Psoas muscle (tissue), 8 donors: ENCODE measurements at places on chromosomes 12 and 14. TPM values are rescaled to one million over a fixed set of nuclear protein-coding genes. Genes with fewer than 3 reads are reported as not detected.

The HOXC6 gene
- 2.2 TPM for polyA plus RNA-seq

The ENDOU gene
- polyA plus RNA-seq = 0.82 TPM

The RIMBP2 gene
- polyA plus RNA-seq = 0.05 TPM

GRCh38 chr12:96395236-96395635, 5.0 kb downstream of the CDK17 start:
- H3K4me3 ChIP-seq = no peak overlapping the region
- DNase-seq = no peak
- no peak overlapping the region for H3K27ac ChIP-seq
- H3K27me3 ChIP-seq = no peaks in the 10 kb centered on the region
- peaks cover 30% of the 10 kb centered on the region for H3K4me1 ChIP-seq
- H3K36me3 ChIP-seq = no peaks in the 10 kb centered on the region

DNA sequence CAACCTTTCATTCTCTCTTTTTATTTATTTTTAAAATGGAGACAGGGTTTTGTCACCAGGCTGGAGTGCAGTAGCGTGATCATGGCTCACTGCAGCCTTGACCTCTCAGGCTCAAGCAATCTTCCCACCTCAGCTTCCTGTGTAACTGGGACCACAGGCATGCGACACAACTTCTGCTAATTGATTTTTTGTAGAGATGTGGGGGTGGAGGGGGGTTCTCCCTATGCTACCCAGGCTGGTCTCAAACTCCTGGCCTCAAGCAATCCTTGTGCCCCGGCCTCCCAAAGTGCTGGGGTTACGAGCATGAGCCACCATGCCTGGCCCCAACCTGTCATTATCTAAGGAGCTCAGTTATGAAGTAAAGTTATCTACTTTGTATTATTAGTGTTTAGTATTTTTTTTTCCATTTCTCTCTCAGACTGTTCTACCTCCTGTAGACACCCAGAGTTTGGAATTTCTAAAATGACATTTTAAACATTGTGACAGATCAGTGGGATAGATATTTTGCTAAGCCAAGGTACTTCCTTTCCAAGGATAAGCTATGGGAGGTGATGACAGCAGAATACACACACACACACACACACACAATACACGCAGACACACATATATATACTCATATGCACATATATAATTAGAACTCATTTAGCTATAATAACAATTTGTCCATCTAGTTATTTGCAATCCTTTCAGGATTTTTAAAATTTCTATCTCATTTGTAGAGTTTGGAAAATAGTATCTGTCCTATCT, 2.1 kb upstream of the USP44 start:
- no peak overlapping the region for H3K27ac ChIP-seq
- DNase-seq = no peak
- no peak overlapping the region for H3K4me3 ChIP-seq
- H3K36me3 ChIP-seq = no peaks in the 10 kb centered on the region
- H3K27me3 ChIP-seq = peaks cover 8% of the 10 kb centered on the region
- no peaks in the 10 kb centered on the region for H3K4me1 ChIP-seq

DNA sequence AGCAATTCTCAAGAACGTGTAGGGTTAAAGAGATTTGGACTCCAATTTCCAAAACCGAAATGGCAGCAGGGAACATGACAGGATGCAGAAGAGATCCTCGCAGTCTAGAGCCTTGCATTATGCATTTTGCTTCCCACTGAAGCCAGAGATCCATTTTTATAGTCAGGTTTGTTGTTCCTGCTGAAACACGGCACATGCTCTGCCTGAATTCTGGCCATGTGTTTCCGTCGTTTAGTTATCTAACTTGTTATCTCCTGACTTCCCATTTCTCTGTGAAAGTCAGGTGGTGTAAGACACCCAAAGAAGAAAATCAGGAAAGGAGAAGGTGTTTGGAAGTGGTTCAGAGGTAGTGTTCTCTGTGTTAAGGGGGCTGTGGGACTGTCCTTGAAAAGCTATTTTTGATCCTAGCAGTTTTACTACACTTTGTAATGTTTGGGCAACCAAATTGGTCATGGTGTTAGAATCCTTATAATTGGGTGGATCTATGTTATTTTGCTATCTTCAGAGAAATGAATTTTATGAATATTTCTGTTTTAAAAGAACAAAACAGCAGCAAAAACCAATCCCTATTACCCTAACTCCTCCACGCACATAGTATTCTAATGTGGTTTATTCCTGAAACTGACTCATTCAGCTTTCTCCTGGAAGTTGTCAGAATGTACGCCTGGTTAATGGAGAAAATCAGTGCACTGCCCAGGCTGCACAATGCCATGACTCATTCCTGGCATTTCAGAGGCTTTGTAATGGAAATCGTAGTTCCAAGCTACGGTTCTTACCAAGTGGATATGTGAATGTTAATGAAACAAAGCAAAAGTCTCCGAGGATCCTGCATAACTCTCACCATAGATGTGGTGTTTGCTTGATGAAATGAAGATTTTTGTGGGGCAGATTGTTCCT, 110.1 kb downstream of the SAMD4A start:
- no peaks in the 10 kb centered on the region for H3K36me3 ChIP-seq
- H3K27me3 ChIP-seq = no peaks in the 10 kb centered on the region
- H3K4me3 ChIP-seq = peak overlapping the region; percentile 32

GRCh38 chr12:19490908-19491307, 51.6 kb downstream of the AEBP2 start:
- no peak overlapping the region for H3K27ac ChIP-seq
- DNase-seq = no peak
- H3K4me3 ChIP-seq = no peak overlapping the region

DNA sequence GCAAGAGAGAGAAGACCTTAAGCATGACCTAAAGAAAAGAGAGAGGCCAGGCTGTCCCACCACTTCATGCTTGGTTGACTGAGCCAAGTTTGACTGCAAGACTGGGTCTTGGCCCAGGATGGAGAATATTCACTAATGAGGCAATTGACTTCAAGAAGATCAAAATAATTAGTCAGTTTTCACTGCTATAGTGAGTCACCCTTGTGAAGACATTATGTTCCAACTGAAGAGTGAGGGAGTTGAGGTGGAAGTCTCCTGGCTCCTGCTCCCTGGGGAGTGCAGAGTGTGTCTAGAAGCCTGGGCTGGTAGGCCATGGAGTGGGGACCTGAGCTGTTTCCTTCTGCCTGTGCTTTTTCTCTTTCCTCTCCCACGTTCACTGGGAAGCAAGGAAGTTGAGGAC, 117.6 kb downstream of the CACNA1C start:
- peak; percentile 44 for DNase-seq
- H3K36me3 ChIP-seq = no peaks in the 10 kb centered on the region
- no peak overlapping the region for H3K27ac ChIP-seq
- H3K4me3 ChIP-seq = no peak overlapping the region
- no peaks in the 10 kb centered on the region for H3K4me1 ChIP-seq

DNA sequence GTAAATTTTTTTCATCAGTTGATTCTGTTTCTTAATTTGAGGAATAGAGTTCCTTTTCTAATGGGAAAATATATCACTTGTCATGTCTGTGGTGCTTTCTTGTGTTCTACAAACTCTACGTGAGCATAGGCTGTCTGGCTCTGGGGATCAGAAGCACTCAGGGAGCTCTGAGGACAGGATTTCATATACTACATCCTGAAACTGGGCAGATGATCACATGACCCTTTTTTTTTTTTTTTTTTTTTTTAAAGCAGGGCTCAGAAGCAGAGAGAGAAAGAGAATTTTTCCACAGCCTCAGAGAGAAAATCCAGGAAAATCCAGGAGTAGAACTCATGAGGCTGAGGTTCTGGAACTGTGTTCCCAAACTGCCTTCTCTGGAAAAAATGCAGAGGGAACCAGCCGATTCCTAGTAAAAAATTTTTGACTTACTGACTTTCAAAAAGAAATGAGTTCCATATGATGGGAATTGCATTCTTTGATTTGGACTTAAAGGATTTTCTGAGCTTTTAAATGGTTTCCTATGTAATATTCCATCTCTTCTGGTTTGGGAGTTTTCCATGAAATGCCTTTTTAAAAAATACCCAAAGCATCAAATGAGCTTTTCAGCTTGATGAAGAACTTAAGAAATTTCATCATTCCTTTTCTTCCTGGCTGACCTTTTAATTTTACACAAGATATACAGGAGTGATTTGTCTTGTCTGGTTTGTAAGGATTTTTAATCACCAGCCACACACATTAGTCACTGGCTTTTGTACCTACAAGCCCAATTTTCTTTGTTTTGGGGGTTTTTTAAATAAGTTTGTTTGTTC, 183.1 kb upstream of the HIF1A start:
- no peak overlapping the region for H3K4me3 ChIP-seq
- DNase-seq = no peak
- no peaks in the 10 kb centered on the region for H3K36me3 ChIP-seq
- no peak overlapping the region for H3K27ac ChIP-seq

GRCh38 chr14:41950428-41951151, 343.9 kb downstream of the LRFN5 start:
- H3K27ac ChIP-seq = no peak overlapping the region
- no peak for DNase-seq
- H3K36me3 ChIP-seq = no peaks in the 10 kb centered on the region
- H3K4me1 ChIP-seq = no peaks in the 10 kb centered on the region
- H3K4me3 ChIP-seq = no peak overlapping the region

GRCh38 chr14:39956372-39956771, 524.1 kb upstream of the FBXO33 start:
- H3K27me3 ChIP-seq = no peaks in the 10 kb centered on the region
- H3K36me3 ChIP-seq = no peaks in the 10 kb centered on the region
- H3K4me1 ChIP-seq = no peaks in the 10 kb centered on the region

- H3K27ac ChIP-seq = no peak overlapping the region
- no peak overlapping the region for H3K4me3 ChIP-seq
- no peaks in the 10 kb centered on the region for H3K4me1 ChIP-seq
- no peaks in the 10 kb centered on the region for H3K27me3 ChIP-seq
- no peak for DNase-seq
Measured at GRCh38 chr14:86532219-86532618, 1002.3 kb downstream of the FLRT2 start.

- peak overlapping the region; percentile 68 for H3K27ac ChIP-seq
- peak overlapping the region; percentile 41 for H3K4me3 ChIP-seq
- no peaks in the 10 kb centered on the region for H3K27me3 ChIP-seq
- no peaks in the 10 kb centered on the region for H3K36me3 ChIP-seq
- DNase-seq = peak; percentile 68
- peaks cover 21% of the 10 kb centered on the region for H3K4me1 ChIP-seq
Measured at GRCh38 chr12:119153477-119154434, 25.0 kb upstream of the HSPB8 start.

- H3K4me3 ChIP-seq = peak overlapping the region; percentile 69
- no peaks in the 10 kb centered on the region for H3K36me3 ChIP-seq
- no peak for DNase-seq
- no peak overlapping the region for H3K27ac ChIP-seq
Measured at GRCh38 chr12:121209221-121209620, 708 bp upstream of the P2RX4 start.

DNA sequence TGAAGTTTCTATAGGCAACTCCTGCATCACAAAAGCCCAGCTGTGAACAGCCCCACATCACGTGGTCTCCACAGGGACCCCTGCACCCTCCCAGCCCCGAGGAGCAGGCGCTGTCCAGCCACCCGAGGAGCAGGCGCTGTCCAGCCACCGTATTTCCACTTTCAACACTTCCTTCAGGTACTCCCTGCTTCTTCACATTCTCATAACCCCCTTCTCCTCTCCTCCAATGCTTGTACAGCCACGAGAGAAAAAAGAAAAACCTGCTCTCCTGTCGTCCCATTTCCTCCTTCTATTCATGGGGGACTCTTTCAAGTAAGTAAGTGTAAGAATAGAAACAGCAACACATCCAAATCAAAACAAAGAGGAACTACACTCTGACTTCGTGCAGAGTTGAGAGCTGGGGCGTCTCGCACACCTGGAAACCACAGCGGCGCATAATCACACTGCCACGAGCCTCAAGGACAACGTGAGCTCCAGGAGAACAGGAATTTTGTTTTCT, 11.9 kb downstream of the CDC42BPB start:
- no peaks in the 10 kb centered on the region for H3K27me3 ChIP-seq
- DNase-seq = no peak
- no peak overlapping the region for H3K27ac ChIP-seq
- H3K4me3 ChIP-seq = no peak overlapping the region
- H3K36me3 ChIP-seq = peaks cover 7% of the 10 kb centered on the region

GRCh38 chr12:120584343-120585149, 3.3 kb upstream of the POP5 start:
- H3K4me1 ChIP-seq = peaks cover 21% of the 10 kb centered on the region
- no peak overlapping the region for H3K27ac ChIP-seq
- peak; percentile 48 for DNase-seq
- peak overlapping the region; percentile 61 for H3K4me3 ChIP-seq

DNA sequence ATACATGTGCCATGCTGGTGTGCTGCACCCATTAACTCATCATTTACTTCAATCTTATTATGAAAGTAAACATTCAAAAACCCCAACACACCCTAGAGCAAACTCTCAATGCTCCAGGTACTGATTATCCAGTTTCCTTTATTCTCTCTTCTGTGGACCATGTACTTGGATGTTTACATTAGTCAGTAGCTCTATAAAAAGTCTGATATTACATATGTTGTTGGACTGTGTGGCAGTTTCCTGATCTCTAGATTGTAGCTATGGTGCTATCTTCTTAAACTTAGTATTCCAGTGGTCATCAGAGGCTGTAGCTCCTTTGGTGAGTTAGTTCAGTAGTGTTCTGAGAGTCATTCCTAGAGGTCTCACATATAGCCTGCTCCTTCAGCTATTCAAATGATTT, 25.1 kb upstream of the ITGA5 start:
- H3K4me3 ChIP-seq = no peak overlapping the region
- no peak overlapping the region for H3K27ac ChIP-seq
- H3K27me3 ChIP-seq = no peaks in the 10 kb centered on the region
- no peaks in the 10 kb centered on the region for H3K36me3 ChIP-seq

GRCh38 chr14:81252278-81252677, 31.5 kb upstream of the GTF2A1 start:
- H3K36me3 ChIP-seq = no peaks in the 10 kb centered on the region
- no peak overlapping the region for H3K27ac ChIP-seq
- DNase-seq = no peak

DNA sequence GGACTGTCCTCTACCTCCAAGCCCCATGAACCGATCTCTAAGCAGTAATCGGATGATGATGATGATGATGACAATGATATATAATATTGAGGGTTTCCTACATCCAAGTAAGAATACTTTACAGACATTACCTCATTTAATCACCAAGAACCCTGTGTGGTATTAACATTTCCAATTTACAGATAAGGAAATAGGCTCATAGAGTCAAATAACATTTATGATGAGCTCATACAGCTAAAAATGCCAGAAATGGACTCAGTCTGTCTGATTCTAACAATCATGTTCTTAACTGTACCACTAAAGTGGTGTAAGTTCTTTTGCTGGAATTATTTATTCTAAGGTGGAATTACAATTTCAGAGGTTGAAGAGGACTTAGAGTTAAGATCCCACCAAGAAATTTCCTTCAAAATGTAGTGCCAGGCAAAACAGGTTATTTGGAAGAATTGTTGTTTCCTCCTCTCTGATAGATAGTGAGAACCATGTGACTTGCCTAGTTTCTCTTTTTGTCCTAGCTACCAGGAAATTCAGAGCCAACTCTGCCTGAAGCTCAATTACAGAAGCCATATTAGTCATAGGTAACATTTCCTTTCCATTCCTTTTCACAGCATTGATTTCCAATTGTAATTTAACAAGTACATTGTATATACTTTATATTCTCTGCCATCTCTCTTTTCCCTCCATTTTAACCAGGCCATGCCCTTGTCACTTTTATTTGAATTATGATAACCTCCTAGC, 23.8 kb upstream of the CCDC175 start:
- no peaks in the 10 kb centered on the region for H3K27me3 ChIP-seq
- H3K4me1 ChIP-seq = no peaks in the 10 kb centered on the region
- no peaks in the 10 kb centered on the region for H3K36me3 ChIP-seq
- no peak for DNase-seq
- no peak overlapping the region for H3K27ac ChIP-seq
- no peak overlapping the region for H3K4me3 ChIP-seq
